Right renal pelvis (tissue), 4 donors: ENCODE measurements at places on chromosomes 7 and 10. TPM values are rescaled to one million over a fixed set of nuclear protein-coding genes. Genes with fewer than 3 reads are reported as not detected.

DNA sequence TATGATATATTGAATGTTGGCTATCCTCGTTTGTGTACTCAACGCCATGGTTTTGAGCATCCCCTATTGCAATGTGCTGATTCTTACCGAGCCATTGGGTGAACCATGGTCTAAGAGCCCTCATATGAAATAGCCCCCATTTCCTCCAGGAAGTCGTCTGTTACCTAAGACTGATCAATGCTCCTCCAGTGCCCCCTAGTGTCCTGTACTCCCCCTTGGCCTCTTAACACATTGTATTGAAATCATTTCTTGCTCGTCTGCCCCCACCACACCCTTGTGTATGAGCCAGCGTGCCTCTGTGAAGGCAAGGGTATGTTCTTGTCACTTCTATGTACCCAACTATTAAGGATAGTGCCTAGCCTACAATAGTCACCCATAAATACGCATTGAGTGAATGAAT, 11.2 kb upstream of the SLC35B4 start:
- DNase-seq = no peak

GRCh38 chr10:26642896-26643653, 54.4 kb upstream of the PDSS1 start:
- DNase-seq = no peak

DNA sequence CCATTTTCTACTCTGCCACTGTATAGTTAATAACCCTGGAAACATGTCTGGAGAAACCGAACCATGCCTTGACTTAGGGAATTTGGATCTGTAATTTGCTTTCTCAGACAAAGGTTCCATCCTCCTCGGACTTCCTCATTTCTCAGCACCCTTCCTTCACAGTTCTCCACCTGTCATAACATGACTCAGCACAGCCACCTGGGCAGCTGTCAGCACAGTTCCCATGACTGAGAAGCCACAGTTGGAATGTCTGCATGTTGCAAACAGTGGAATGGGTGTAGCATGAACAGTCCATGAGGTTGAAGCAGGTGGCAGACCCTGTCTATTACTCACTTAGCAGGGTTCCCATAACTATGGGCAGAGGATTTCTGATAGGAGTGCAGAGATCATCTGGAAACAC, 634 bp upstream of the OR9A4 start:
- DNase-seq = no peak

DNA sequence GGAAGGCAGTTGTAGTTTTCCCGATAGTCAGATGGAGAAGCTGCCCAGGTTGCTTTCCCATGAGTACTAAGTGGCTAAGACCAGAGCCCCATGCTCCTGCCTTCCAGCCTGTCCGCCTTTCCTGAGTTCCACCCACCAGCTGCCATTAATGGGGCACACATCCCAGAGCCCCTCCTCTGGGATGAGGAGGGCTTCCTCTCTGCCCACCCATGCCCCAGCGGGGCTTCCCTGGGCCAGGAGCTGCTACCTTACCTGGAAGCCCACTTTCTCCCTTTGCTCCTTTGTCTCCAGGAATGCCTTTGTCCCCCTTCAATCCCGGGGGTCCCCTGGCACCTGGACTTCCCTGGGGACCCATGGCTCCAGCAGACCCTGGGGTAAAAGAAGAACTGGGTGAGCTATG, 7.8 kb downstream of the SFTPD start:
- DNase-seq = no peak

GRCh38 chr7:50119815-50120637, 27.0 kb upstream of the ZPBP start:
- no peak for DNase-seq

- DNase-seq = no peak
These were observed 1.9 kb downstream of the FOXK1 start for GRCh38 chr7:4683884-4684565.

DNA sequence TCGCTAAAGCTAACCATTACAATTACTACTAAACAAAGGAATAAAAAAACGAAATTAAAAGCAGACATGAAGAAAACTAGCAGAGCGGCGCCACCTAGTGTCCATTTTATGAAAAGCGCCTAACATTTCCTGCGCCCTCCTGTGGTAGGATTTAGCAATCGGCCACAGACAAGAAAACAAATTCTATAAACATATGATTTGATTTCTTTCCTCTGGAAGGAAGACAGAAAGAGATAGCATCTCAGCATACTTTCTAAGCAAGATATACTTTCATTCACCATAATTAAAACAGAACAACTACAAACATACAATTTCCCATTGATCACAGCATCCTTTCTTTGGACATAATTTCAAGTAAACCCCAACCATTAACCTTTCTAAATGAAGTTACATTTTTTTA, 337.7 kb upstream of the NPVF start:
- DNase-seq = peak; percentile 76

DNA sequence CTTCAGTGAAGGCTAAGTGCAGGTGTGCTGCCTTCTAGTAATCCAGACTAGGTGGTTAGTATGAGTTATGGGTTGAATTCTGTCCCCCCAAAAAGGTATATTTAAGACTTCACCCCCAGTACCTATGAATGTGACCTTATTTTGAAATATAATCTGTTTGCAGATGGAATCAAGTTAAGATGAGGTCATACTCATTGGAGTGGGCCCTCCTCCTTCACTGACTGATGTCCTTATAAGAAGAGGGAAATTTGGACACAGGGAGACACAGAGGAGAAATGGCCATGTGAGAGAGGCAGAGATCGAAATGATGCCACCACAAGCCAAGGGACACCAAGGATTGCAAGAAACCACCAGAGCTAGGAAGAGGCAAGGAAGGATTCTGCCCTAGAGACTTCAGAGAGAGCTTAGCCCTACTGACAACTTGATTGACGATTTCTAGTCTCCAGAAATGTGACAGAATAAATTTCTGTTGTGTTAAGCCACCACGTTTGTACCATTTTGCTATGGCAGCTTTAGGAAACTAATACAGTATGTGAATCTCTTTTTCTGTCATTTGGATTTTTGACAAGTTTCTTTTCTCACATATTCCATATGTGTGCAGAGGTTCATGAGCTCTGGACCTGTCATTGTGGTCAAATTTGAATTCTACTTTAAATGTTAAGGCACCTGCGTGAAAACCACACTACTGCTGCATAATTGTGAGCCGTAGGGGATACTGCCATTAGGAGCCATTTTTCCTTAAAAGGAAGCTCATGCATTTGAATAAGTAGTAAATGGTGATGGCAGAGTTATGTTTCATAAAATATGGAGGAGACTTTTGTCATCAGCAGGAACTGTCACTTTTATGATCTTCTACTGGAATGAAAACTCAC, 2.6 kb upstream of the RPA3 start:
- DNase-seq = no peak

- DNase-seq = no peak
These were observed 8.3 kb downstream of the AEBP1 start for GRCh38 chr7:44112231-44112996.

- DNase-seq = no peak
These were observed 51.3 kb downstream of the PFKP start for GRCh38 chr10:3118641-3119091.

DNA sequence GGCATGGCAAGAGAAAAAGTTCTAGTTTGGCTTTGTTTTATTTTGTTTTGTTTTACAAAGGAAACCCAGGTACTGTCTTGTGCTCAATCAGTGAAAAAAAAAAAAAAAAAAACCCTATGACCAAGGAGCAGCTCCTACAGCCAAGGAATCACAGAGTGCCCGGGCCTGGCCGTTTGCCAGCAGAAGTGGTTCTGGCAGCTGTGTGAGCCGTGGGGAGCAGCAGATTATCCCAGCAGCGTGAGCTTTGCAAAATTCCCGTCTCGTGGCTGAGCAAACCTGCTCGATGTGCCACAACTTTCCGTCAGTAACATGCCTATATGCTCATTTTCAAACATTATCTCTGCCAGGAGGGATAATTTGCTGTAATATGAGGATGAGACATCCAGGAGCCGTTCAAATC, 293.7 kb downstream of the POU6F2 start:
- DNase-seq = no peak

DNA sequence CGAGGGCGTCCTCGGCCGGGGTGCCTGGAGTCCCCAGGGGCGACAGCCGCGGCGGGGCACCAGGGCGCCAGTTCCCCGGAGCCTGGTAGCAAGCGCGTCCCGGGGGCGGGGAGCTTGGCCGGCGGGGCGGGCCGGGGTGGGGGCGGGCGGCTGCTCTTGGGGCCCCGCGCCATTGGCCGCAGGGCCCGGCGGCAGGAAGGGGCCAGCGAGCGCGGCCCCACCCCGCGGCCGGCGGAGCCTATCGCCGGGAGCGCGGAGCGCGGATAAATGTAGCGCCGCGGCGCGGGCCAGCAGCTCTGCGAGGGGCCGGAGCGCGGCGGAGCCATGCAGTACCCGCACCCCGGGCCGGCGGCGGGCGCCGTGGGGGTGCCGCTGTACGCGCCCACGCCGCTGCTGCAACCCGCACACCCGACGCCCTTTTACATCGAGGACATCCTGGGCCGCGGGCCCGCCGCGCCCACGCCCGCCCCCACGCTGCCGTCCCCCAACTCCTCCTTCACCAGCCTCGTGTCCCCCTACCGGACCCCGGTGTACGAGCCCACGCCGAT, at the start of gene HHEX:
TSS of gene HHEX (plus strand) at position 293 of the 548 bp plus-strand sequence. CDS start at position 325, 32 bp downstream.
- DNase-seq = no peak

DNA sequence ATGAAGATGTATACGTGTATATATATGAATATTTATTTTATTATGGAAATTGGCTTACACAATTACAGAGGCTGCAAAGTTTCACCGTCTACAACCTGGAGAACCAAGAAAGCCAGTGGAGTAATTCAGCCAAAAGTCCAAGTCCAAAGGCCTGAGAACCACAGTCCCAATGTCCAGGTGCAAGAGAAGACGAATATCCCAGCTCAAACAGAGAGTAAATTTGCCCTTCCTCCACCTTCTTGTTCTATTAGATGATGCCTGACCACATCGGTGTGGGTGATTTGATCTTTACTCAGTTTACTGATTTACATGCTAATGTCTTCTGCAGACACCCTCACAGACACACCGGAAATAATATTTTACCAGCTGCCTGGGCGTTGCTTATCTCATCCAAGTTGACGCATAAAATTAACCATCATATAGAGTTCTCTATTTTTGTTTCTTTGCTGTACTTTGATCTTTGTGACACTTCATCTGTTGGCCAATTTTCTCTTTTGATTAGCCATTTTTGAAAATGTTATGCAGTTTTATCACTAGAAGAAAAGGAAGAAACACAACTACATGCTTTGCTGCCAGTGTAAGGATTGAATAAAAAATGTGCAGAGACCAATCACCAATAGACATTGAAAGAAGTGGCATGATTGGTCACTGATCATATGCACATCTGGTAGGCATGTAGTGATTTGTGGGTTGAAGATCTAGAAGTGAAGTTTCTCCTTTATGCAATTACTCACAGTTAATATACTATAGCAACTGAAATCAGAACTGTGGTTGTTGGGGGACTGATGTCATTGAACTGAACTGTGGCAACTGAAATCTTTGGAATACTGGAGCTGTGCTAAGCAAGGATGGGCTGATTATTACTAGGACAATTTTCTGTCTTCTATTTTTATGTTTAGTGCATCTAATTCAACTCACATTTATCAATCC, 68.5 kb downstream of the EPDR1 start:
- no peak for DNase-seq

- no peak for DNase-seq
These were observed 9.9 kb downstream of the PIP4K2A start for GRCh38 chr10:22704471-22704911.

DNA sequence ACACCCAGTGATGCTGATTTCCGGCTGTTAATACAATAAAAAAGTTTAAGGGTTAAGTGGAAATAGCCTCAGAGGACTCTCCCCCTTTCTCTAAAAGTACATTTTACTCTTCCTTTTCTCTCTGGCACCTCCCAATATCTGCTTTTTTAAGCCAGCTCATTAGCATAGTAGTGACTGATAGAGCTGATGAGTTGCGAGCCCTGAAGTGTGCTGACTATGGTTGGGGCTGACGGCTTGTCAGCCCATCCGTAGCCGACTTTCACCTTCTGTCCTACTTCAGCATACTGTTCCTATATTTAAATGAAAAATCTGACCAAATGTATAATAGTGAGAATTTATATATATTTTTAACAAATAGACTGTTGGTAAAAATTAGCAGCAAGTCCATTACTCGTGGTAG, 80.0 kb downstream of the SHH start:
- DNase-seq = no peak

DNA sequence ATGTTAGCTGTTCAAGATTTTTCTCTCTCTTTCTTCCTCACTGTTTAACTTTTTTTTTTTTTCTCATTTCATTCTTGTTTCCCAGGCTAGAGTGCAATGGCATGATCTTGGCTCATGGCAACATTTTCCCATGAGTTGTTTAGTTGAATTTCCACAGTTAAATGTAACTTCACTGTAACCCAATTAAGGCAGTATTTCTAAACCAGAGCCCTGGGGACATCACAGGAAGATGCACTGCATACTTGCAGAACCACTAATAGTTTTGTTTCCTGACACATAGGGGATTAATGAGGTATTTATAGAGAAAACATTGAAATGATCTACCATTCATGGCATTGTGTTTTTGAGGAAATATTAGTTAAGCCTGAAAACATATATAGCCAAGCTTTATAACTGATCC, 795.6 kb upstream of the GHITM start:
- no peak for DNase-seq

GRCh38 chr7:115008465-115009114, 86.7 kb downstream of the MDFIC start:
- DNase-seq = no peak

DNA sequence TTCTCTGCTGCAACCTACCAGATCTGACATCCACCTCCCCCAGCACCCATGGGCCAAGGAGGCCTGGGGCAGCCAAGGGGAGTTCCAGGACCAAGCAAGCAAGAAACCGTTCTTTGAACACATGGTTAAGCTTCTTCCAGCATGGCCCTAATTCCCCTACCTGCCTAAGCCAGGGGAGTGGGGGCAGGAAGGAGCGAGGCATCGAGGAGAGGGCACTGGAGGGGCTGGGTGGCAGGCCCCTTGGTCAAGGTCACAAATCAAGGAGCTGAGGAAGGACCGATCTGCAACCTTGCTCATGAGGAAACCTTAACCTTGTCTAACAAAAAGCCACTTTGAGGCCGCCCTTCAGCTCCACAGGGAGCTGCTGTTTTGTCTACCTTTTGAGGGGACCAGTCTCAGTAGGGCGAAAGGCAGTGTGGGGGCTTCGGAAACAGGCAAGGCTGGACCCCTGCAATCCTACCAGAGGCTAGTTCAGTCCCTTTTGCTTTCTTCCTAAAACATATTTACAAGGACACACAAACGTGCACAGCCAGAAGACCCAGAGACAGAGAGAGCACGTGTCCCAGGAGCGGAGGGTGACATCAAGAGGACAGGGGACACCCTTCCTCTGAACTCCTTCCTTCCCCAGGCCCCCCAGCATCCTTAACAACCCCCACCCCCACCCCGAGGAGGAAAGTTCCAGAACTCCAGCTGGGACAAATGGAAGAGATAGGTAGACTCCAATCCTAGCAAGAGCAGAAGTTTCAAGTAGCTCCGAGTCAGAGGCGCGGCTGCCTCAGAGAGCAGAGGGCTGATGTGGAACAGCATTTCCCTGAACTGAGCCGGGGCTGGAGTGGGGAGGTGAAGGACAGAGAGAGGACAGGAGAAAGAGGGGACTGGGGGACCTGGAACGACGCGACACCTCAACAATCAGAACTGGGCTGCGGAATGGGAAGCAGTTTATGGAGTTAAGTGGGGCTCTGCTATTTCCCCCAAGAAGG, 28.2 kb downstream of the SPOCK2 start:
- no peak for DNase-seq

NPY4R gene
- polyA plus RNA-seq = not detected

H2BK1 gene
- not detected for polyA plus RNA-seq

BRAT1 gene
- 27.4 TPM for polyA plus RNA-seq

GNGT1 gene
- 0.03 TPM for polyA plus RNA-seq

C10orf53 gene
- polyA plus RNA-seq = not detected

RAB19 gene
- polyA plus RNA-seq = 1.8 TPM

SLC35G1 gene
- 8.1 TPM for polyA plus RNA-seq

PIK3CG gene
- 2.1 TPM for polyA plus RNA-seq

CUL1 gene
- polyA plus RNA-seq = 61.8 TPM
